ENCODE measurements at places on chromosomes 3 and 15.

DNA sequence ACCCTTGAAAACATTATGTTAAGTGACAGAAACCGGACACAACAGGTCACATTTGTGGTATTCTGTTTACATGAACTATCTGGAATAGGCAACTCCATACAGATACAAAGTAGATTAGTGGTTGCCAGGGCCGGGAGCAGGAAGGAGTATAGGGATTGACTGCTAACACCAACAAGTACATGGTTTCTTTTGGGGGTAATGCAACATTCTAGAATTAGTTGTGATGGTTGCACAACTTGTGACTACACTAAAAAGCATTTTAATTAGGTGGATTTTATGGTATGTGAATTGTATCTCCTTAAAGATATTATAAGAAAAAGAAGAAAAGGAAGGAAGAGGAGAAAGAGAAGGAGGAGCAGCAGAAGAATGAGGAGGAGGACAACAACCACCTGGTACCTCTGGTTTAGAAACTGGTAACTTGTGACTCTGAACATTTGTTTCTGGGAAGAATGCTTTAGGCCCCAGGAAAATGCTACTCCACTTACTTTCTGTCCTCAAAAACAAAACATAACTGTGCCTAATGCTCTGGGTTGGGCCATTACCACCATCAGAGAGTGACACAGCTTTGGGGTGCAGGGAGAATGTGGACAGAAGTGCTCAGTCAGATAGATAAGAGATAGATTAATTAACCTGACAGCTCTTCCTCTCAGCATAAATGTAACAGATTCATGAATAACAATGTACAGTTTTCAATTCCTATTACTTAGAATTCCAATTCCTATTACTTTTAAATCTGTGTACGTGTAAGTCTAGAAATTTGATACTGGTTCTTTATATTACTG, 20.3 kb downstream of the SETMAR start:
- no peak for DNase-seq

GRCh38 chr3:142356818-142357217, 91.0 kb downstream of the XRN1 start:
- no peak for DNase-seq

DNA sequence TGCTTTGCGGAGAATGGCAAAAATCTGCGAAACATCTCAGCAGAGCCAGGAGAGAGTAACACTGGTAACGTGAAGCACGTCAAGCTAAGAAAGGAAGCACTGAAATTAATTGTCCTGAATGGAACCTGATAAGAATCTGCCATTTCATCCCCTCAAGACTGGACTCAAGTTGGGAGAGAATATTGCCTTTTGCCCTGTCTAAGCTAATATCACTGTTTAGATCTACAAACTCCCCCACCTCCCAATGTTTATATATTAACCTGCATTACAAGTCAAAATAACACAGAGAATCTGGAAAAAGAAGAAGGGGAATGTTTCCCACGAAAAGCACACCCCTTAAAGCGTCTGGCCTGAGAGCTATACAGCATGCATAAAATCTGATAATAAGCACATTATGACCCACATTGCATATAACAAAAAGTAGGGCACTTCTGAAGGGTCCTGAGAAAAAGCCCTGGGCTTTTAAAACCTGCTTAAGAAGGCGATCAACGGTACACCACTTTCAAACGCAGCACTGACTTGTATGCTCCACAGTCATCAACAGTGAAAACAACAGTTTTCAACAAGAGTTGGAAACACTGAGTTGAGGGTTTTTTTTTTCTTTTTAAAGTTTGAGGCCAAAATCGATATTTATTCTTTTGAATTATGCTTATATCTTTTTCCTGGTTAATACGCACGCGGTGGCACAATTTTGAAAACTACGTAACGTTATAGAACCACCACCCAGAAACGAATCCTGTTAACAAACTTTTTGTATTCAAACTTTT, 1.4 kb upstream of the KAT2B start:
- no peak for DNase-seq

DNA sequence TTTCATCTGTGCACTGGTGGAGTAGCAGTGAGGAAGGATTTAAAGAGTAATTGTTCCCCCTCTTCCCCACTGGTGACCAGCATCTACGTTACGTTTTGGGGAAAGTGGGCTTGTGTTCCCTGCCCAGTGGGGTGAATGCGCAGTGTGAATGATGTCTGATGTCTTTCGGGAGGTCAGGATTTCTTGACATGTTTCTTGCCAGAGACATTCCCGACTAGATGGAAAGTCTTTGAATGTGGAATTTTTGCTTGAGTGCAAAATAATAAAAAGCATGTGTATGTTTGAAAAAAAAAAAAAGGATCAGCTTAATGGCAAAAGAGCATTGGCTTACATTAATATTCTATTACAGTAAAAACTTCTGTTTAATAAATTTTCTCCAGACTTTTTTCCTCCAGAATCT, 632.2 kb downstream of the FOXP1 start:
- no peak for DNase-seq

DNA sequence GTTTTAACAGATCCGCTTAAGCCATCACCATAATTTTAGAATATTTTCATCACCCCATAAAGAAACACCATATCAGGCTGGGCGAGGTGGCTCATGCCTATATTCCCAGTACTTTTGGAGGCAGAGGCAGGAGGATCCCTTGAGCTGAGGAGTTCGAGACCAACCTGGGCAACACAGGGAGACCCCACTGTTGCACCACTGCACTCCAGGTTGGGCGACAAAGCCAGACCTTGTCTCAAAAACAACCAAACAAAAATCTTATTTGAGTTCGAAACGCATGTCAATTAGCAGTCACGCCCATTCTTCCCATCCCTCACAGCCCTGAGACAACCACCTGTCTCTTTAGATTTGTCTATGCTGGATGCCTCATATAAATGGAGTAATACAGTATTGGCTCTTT, 119.9 kb downstream of the KLF13 start:
- no peak for DNase-seq

- no peak for DNase-seq
Measured at GRCh38 chr15:58694641-58695398, 54.7 kb downstream of the ADAM10 start.

DNA sequence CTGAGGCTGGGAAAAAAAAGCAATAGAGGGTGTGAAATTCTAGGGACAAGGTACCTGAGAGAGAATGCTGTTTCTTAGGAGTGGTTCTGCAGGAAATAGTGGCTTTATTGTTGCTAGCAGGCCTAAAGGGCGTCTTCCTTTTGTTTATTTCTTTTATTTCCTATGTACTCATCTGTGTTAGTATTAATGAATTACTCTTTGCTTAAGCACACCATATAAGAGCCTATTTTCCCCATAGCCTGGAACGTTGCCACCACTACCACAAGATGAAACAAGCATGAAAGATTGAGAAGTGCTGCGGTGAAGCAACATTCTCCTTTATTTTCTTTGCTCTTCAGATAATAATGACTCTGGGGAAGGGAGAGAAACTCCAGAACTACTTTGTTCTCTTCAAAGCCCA, 21.3 kb upstream of the GOLIM4 start:
- no peak for DNase-seq

DNA sequence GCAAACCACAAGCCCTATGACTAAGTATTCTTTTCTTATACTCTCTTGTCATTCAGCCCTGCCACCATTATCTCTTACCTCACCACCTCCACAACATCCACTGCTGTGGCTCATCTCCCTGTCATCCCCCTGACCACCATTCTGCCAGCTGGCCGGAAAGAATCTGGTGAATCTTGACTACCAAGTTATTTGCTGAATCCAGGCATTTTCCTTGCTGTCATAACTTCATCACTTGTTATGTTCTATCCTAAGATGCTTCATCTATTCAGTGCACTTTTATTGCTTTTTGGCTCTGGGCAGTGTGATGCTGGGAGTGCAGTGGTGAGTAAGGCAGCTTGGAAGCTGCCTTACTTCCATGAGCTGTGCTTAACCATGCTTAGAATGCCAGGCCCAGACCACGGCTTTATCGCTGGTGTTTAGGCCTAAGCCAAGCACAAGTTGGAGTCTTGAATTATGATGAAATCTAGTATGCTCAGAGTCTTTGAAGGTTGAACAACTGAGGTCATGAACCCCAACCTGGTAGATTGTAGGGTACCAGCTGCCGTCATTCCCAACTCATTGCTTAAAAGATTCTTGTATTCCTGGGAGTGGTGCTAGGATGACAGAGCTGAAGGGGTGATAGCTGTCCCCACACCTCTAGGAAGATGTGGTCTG, 27.0 kb upstream of the APH1B start:
- no peak for DNase-seq
